ENCODE measurements at places on chromosomes 13 and 19.
A peak's percentile ranks its signal among the peaks of the same experiment; 100 is the strongest.

- DNase-seq: no peak
These were observed 199.2 kb downstream of the TEX29 start for GRCh38 chr13:111519490-111520170.

- DNase-seq: no peak
These were observed 27.3 kb upstream of the TPP2 start for GRCh38 chr13:102569488-102569887.

DNA sequence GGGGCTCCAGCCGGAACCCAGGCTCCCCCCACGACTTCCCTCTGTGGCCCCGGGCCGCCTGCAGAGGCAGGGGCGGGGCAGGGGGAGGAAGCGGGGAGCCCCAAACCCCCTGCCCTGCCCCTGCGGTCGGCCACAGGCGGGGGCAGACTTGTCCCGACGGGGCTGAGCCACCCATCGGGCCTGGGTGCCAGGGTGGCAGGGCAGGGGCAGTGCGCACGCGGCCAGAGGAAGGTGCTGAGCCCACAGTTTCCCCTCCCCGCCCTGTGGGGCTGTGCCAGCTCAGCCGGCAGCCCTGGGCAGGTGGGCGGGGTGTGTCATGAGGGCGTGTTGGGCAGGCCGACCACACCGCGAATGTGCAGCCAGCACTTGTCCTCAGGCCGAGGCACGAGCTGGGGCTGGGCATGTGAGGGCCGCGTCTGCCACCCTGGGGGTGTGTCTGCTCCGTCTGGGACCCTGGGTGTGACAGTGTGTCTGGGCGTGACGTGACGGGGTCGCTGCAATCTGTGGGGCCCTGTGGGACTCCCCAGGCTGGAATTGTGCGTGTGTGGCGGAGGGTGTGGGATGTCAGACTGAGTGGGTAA is 17.7 kb downstream of the CCDC97 start:
- peak; percentile 58 for DNase-seq

DNA sequence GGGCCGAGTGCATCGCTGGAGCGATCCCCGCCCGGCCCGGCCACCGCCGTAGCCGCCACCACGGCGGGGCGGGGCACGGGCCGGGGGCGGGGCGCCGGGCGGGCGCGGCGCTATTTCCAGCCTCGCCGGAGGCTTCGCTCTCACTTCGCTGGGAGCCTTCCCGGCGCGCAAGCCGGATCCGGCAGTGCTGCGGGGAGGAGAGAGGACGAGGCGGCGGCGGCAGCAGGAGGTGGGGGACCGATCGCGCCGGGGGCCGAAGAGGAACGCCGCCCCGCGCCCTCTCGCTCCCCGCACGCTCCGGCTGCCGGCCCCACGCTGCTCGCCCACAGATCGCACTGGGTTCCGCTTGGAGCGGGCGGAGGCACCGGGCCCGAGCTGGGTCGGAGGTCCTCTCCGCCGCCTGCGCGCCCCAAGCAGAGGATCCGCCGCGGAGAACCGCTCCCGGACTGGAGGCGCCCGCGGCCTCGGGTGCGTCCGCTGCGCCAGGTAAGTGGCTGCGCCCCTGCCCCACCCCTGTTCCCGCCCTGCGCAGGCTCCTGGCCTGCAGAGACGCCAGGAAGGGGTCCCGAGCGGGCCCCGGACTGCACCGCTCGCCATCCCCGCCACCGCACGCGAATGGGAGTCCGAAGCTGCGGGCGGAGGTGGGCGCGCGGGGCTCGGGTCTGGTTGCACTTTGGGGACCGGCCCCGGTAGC is at the start of gene CHST8:
TSS of gene CHST8 (plus strand) at position 143 of the 694 bp plus-strand sequence. CDS start 67,309 bp downstream, outside the sequence.
- DNase-seq: no peak

DNA sequence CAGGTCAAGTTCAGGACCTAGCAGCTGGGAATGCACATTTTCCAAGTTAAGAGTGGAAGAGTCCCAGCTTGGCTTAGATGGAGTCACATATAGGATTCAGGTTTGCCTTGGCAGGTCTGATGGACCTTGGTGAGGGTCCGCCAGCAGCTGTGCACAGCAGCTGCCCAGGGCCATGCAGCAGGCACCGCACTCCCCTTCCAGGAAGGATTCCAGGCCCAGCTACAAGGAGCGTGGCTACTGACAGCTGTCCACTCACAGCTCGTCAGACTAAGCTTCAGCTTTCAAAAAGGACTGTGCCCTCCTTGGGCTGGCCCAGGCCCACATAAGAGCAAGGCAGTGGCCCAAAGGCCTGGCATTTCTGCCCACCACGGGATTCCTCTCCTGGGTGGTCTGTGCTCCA is 68.4 kb downstream of the ALOX5AP start:
- DNase-seq: no peak
